ENCODE measurements at places on chromosomes 2 and 18. TPM values are rescaled to one million over a fixed set of nuclear protein-coding genes. Genes with fewer than 3 reads are reported as not detected.

GRCh38 chr2:219408631-219409030 lies 9.5 kb upstream of the DES start:
- DNase-seq, result no peak
- no peak overlapping the region for H3K4me3 ChIP-seq
- H3K4me1 ChIP-seq, result no peaks in the 10 kb centered on the region
- peaks cover 4% of the 10 kb centered on the region for H3K27me3 ChIP-seq
- H3K36me3 ChIP-seq, result no peaks in the 10 kb centered on the region

- H3K4me1 ChIP-seq, result peaks cover 14% of the 10 kb centered on the region
- no peak overlapping the region for H3K27ac ChIP-seq
- H3K36me3 ChIP-seq, result no peaks in the 10 kb centered on the region
- no peak overlapping the region for H3K4me3 ChIP-seq
- no peaks in the 10 kb centered on the region for H3K27me3 ChIP-seq
- DNase-seq, result no peak
Measured at GRCh38 chr2:148720501-148721001, 76.0 kb downstream of the EPC2 start.

GRCh38 chr2:148565272-148565894 lies 79.2 kb upstream of the EPC2 start:
- no peak for DNase-seq
- no peaks in the 10 kb centered on the region for H3K36me3 ChIP-seq
- no peaks in the 10 kb centered on the region for H3K4me1 ChIP-seq
- H3K27ac ChIP-seq, result no peak overlapping the region
- H3K27me3 ChIP-seq, result no peaks in the 10 kb centered on the region

CRIM1 gene
- 158 TPM for total RNA-seq

TEKT4 gene
- not detected for total RNA-seq
